Daoy (cell line): ENCODE measurements at places on chromosomes 2 and 18. TPM values are rescaled to one million over a fixed set of nuclear protein-coding genes. Genes with fewer than 3 reads are reported as not detected.

GRCh38 chr18:49862656-49863385, 49.5 kb upstream of the ACAA2 start:
- DNase-seq = no peak

DNA sequence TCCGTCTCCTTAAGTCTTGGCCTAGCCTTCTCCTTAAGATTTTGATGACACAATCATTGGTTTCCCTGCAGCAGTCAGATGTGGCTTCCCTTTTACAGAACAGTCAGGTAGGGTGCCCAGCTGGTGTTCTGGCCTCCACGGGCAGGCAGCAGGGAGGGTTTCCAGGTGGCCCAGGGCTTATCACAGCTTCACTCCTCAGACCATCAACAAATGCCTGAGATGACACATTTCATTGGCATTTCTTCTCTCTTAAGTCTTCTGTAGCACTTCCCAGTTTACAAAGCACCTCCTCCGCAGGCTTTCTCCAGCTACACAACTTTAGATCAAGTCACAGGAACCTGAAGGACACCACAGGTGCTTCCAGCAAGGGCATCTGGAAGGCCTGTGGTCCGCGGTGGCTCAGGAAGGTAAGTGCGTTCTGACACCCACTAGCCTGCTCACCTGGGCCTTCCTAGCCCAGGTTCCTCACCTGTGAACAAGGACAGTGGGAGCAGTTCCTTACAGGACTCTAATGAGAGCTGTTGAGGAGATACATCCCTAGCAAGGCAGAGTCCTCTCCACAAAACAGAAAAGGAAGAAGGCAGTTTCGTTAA, 37.6 kb downstream of the PTPN18 start:
- DNase-seq = no peak

LONRF2 gene
- 0.17 and 0.65 TPM in 2 replicates for total RNA-seq

DNA sequence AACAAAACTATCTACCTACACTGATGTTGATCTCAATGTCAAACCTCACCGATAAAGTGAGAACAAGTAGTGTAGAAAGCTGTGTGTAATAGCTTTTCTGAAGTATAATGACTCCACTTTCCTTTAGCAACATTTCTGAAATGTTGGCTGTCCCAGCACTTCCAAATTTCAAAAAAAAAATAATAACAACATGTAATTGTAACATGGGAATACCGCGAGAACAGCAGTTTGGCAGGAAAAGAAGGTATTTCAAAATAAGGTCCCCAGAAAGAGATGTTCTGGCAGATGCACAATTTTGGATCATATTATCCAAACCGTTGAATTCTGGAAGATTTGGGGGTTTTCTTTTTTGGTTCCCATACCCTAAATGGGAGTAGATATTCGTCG, 352.0 kb downstream of the ARHGAP15 start:
- DNase-seq = no peak

DNA sequence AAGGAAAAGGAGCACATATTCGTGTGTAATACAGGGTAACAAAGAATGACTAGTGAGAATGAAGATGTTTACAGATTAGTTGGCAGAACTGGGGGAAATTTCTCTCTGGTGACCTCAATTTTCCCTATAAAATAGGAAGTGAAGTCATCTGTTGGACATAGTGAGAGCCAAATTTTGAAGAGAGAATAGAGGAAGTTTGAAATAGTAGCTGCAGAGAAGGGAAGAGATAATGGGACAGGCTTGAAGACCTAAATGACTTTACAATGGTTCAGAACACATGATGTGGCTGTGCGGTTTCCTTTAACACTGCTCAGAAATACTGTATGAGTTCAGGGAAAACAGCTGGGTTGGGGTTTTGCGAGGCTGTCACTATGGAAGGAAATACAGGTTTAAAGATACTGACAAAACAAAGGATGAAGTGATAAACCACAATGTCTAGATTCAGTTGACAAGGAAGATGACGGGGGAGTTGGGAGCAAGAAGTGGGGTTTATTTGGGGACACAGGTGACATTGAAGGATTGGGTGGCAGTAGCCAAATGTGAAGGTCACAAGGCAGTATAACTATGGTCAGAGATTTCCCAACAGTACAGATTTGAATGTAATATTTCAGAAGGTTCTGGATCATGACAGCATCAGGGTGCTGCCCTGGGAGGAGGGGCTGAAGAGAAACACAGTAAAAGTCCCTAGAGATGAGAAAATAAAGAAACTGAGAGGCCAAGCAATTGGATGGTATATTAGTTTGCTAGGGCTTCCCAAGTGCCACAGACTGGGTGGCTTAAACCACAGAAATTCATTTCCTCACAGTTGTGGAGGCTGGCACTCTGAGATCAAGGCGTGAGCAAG, 82.6 kb upstream of the TANK start:
- peak; percentile 22 for DNase-seq

DNA sequence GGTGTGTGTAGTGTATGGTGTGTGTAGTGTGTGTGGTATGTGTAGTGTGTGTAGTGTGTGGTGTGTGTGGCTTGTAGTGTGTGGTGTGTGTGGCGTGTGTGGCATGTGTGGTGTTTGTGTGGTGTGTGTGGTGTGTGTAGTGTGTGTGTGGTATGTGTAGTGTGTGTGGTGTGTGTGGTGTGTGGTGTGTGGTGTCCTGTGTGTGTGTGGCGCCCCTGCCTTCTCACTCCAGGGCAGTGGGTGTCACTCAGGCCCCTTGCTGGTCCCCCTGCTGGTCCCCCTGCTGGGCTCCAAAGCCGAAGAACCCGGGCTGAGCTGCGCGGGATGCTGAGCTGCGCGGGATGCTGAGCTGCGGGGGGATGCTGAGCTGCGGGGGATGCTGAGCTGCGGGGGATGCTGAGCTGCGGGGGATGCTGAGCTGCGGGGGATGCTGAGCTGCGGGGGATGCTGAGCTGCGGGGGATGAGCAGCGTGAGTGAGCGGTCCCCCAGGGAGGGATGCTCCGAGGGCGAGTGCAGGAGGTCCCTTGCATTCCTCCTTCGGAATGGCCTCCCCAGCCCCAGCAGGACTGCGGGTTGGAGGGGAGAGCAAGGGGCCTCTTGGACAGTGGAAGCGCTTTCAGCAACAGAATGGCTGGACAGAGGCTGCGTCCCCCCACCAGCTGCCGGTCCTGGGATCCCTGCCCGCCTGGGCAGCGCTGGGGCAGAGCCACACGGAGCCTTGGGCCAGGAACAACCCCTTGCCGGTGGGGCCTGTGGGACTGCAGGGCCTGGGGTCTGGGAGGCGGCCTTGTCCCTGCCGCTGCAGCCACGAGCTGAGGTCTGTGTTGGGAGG, 3.4 kb upstream of the RTP5 start:
- DNase-seq = peak; percentile 39

RNF144A gene
- 10.3 and 17.1 TPM in 2 replicates for total RNA-seq

GRCh38 chr2:54924121-54924520, 126.1 kb downstream of the RTN4 start:
- DNase-seq = no peak

DNA sequence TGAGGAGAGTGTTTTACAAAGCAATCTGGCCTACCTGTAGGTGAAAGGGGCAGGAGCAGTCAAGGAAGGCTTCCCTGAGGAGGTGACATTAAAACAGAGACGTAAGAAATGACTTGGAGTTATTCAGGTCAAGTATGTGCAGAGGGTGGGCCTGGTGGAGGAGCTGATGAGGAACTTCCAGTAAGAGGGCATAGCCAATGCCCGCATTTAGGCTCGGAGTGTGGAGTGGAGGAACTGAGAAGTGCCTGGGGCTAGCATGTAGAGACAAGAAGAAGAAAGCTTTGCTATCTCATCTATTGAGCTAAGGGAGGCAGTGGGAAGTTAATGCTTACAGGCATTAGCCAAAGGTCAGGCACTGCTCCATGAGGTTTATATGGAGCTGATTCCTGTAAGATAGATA, 312.2 kb downstream of the ZNF521 start:
- no peak for DNase-seq

GRCh38 chr18:12597760-12598159, 60.1 kb downstream of the SPIRE1 start:
- DNase-seq = peak; percentile 76

DNA sequence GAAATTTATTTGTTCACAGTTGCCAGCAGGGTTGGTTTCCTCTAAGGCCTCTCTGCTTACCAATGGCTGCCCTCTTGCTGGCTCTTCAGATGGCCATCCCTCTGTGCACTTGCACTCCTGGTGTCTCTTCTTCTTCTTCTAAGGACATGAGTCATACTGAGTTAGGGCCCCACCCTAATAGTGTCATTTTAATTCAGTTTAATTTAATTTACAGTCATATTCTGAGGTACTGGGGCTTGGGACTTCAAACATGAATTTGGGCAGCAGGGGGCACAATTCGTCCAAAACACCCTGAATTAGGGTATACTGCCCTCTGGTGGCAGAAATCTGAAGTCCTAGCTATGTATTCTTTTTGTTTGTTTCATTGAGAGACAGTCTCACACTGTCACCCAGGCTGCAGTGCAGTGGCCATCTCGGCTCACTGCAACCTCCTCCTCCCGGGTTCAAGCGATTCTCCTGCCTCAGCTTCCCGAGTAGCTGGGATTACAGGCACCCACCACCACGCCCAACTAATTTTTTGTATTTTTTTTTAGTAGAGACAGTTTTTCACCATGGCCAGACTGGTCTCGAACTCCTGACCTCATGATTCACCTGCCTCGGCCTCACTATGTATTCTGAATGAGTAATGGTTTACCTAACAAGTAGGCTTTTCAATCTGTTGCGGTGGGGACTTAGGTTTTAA, 19.8 kb downstream of the SLC4A1AP start:
- peak; percentile 85 for DNase-seq

- peak; percentile 89 for DNase-seq
Observed at GRCh38 chr2:203759690-203760365, 53.4 kb downstream of the CD28 start.

- DNase-seq = no peak
Observed at GRCh38 chr2:239550357-239550756, 149.5 kb upstream of the HDAC4 start.

DNA sequence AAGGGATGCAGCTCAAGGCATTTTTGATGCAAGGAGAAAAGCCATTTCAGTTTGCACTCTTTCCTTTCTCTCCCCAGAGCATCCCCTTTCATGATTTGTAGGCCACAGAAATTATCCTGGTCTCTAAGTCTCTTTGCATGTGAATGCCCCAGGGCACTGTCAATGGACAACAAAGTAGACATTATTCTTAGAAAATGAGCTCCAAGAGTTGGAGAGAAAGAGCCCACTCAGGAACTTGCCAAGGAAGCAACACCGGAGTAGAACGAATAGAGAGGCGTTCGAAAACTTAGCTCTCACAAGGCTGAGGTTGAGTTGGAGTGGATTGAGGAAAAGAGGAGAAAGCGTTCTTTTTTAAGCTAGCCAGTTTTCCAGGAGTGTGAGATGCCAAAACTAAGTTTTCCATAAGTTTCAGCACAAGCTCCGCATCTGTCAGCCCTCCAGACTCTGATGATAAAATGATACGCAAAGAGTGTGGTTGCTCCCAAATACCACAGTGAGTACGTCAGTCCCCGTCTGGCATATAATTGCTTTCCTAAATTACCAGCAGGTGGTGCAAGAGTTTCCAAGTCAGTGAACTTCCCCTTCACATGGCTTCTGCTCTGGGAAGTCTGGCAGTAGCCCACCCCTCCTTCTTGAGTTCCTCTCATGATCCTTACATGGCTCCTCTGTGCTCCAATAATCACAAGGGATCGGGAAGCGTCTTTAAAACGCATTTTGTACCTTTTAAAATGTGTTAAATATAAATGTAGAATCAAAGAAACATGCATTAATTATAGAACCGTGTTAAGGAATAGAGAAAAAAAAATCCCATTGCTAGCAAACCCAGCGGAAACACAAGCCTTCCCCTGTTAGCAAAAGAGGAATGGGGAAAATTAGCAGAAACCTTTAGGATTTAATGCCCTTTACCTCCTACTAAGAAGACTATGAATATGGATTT, 1060.6 kb upstream of the FANCL start:
- DNase-seq = peak; percentile 85

GTF2A1L gene
- total RNA-seq = not detected in 2 replicates

SNORC gene
- 0.29 and 0.30 TPM in 2 replicates for total RNA-seq
